ENCODE measurements at places on chromosomes 4 and X. TPM values are rescaled to one million over a fixed set of nuclear protein-coding genes. Genes with fewer than 3 reads are reported as not detected.

NWD2 gene
- polyA plus RNA-seq = not detected

DNA sequence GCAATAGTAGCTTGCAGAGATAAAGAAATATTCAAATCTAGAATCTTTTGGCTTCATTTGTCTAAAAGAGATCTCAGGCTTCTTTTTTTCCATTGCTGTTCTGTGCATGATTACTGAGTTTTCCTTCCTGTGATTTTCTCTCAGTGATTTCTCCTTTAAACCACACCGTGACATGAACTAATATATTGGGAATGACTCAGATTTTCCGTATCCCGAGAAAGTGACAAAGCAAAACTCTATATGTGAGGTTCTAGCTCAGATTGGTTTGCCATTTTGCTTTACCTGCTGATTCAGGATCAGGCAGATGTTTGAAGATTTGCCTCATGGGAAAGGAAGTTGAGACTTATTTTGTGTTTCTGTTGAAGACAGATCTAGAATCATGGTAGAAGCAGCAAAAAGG lies 59.4 kb downstream of the MTHFD2L start:
- H3K27me3 ChIP-seq = no peaks in the 10 kb centered on the region
- no peak overlapping the region for H3K27ac ChIP-seq
- DNase-seq = no peak
- H3K4me3 ChIP-seq = no peak overlapping the region
- H3K36me3 ChIP-seq = no peaks in the 10 kb centered on the region

- no peak overlapping the region for H3K27ac ChIP-seq
- H3K36me3 ChIP-seq = no peaks in the 10 kb centered on the region
- no peak overlapping the region for H3K4me3 ChIP-seq
- H3K4me1 ChIP-seq = no peaks in the 10 kb centered on the region
- DNase-seq = no peak
- H3K27me3 ChIP-seq = no peaks in the 10 kb centered on the region
These were observed 127.9 kb upstream of the PPP3CA start for GRCh38 chr4:101475246-101475645.

TRMT44 gene
- 4.3 TPM for polyA plus RNA-seq

AWAT2 gene
- polyA plus RNA-seq = not detected

- DNase-seq = no peak
- H3K4me1 ChIP-seq = no peaks in the 10 kb centered on the region
- H3K27ac ChIP-seq = no peak overlapping the region
- H3K4me3 ChIP-seq = no peak overlapping the region
These were observed 25.2 kb downstream of the PI4K2B start for GRCh38 chr4:25258980-25259578.

DNA sequence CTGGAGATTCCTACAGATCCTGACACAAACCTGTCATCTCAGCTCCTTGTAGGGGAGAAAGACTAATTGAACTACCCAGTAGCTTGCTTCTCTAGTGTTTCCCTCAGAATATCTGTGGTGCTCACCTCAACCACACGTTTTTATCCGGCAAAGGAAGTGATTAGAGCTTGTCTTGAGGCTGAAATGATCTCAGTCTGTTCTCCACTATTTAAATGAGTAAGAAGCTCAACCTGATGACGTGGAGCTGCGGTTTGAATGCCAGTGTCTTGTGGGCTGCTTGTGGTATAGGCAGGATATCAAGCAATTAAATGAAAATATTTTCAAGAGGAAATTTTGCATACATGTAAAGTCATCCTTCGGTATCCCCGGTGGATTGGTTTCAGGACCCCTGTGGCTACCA lies 270.2 kb downstream of the TLL1 start:
- H3K4me1 ChIP-seq = no peaks in the 10 kb centered on the region
- H3K4me3 ChIP-seq = no peak overlapping the region
- H3K36me3 ChIP-seq = no peaks in the 10 kb centered on the region
- H3K27me3 ChIP-seq = no peaks in the 10 kb centered on the region
- no peak overlapping the region for H3K27ac ChIP-seq
- peak; percentile 20 for DNase-seq

DNA sequence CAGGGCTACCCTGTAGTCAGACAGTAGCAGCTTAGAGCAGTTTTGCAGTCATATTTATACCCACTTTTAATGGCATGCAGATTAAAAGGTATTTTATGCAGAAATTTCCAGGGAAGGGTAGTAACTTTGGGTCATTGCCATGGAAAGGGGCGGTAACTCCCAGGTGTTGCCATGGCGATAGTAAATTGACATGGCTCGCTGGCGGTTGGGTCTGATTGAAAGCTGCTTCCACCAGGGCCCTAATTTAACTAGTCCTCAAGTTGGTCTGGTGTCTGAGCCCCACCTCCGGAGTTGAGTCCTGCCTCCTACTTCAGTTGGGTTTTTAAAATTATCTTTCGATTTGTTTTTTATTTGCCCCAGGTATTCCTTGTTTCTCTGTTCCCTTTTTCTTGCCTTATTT lies 70.1 kb downstream of the NAA11 start:
- H3K27ac ChIP-seq = no peak overlapping the region
- no peak for DNase-seq
- no peak overlapping the region for H3K4me3 ChIP-seq
- H3K36me3 ChIP-seq = no peaks in the 10 kb centered on the region

SPANXA1 gene
- polyA plus RNA-seq = not detected

DNA sequence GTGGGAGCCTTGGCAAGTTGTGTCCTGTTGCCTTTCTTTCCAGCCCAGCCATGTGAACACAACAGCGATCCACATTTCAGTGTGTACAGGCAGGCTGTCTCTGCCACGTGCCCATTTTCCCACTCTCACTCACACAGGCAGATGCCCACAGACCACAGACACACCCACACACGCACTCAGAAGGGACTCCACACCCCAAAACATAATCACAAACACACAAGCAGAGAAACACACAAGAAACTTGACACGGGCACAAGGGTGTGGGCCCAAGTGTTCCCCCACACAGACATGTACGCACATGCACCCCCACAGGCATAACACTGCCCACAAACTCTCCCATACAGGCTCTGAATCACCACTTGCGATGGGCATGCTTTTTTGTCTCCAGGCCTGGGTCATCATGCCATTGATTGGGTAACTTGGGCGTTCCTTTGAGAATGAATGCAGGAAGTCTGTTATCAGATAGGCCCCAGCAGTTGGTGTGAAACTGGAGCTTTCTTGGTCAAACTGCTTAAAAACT lies 84.3 kb downstream of the NBDY start:
- H3K36me3 ChIP-seq = no peaks in the 10 kb centered on the region
- peak; percentile 70 for DNase-seq
- peaks cover 33% of the 10 kb centered on the region for H3K4me1 ChIP-seq
- H3K4me3 ChIP-seq = no peak overlapping the region
- H3K27ac ChIP-seq = peak overlapping the region; percentile 75
- no peaks in the 10 kb centered on the region for H3K27me3 ChIP-seq

NUDT10 gene
- polyA plus RNA-seq = not detected

DNA sequence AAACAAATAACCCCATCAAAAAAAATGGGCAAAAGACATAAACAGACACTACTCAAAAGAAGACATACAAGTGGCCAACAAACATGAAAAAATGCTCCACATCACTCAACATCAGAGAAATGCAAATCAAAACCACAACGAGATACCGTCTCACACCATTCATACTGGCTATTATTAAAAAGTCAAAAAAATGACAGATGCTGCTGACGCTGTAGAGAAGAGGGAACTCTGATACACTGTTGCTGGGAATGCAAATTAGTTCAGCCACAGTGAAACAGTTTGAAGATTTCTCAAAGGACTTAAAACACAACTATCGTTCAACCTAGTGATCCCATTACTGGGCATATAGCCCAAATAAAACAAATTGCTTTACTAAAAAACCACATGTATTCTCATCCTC lies 671.2 kb upstream of the FTHL17 start:
- H3K4me3 ChIP-seq = no peak overlapping the region
- no peaks in the 10 kb centered on the region for H3K36me3 ChIP-seq
- H3K4me1 ChIP-seq = no peaks in the 10 kb centered on the region

DNA sequence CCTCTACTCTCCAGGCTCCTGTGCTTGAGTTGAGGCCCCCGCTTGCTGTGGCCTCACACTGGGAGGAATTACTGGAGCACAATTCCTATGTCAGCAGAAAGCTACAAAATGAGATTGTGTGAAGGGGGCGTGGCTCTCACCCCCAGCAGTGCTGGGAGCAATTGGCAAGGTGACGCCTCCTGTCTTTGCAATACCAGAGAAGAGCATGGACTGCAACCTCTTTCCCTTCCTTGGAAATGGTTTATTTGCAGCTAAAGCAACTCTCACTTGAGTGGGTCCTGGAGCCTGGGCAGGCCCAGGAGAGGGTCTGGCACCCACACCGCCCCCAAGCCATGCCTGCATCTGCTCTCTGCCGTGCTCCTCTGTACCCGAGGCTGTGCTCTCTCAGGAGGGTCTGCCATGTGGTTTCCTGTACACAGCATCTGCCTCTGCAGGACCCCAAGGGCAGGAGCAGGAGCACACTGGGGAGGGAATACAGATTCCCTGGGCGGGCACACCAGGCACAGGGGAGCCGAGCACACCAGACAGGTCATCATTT lies 32.9 kb upstream of the HGFAC start:
- no peak for DNase-seq
- H3K27ac ChIP-seq = no peak overlapping the region
- H3K4me1 ChIP-seq = no peaks in the 10 kb centered on the region
- H3K4me3 ChIP-seq = no peak overlapping the region
- H3K36me3 ChIP-seq = no peaks in the 10 kb centered on the region
- H3K27me3 ChIP-seq = no peaks in the 10 kb centered on the region

DNA sequence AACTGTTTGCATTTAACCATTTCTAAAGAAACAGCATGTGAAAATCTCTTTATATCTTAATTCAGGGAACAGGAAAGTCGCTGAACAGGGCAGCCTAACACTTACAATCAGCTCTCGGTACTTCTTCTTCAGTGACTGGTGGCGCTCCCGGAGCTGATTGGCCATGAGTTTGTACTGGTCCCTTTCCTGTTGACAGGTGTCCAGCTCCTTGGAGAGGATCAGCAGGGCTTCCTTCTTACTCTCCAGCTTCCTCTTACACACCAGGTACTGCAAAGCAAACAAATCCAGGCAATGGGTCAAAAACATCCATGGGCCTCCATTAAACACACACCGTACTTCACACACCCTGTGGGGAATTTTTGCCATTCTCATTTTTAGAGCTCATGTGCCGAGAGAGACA lies 36.4 kb downstream of the CCDC149 start:
- DNase-seq = no peak
- no peak overlapping the region for H3K4me3 ChIP-seq
- no peaks in the 10 kb centered on the region for H3K27me3 ChIP-seq
- H3K4me1 ChIP-seq = no peaks in the 10 kb centered on the region

PABPC4L gene
- polyA plus RNA-seq = not detected

DNA sequence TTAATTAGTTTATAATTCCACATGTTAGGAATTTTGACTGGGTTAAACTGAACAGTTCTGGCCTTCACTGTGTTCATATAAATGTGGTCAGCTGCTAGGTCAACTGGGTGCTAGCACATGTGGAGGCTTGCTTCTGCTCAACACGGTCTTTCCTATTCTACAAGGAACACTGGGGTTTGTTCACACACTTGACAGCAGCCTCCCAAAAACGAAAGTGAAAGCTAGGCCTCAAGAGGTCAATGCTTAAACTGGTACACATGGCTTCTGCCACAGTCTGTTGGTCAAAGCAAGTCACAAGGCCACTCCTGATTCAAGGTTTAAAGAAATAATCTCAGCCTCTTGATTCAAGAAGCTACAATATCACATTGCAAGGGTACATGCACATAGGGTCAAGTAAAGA lies 126.5 kb downstream of the QDPR start:
- H3K27ac ChIP-seq = no peak overlapping the region
- no peaks in the 10 kb centered on the region for H3K36me3 ChIP-seq
- H3K4me3 ChIP-seq = no peak overlapping the region
- H3K27me3 ChIP-seq = no peaks in the 10 kb centered on the region
- H3K4me1 ChIP-seq = peaks cover 11% of the 10 kb centered on the region
- peak; percentile 17 for DNase-seq

DNA sequence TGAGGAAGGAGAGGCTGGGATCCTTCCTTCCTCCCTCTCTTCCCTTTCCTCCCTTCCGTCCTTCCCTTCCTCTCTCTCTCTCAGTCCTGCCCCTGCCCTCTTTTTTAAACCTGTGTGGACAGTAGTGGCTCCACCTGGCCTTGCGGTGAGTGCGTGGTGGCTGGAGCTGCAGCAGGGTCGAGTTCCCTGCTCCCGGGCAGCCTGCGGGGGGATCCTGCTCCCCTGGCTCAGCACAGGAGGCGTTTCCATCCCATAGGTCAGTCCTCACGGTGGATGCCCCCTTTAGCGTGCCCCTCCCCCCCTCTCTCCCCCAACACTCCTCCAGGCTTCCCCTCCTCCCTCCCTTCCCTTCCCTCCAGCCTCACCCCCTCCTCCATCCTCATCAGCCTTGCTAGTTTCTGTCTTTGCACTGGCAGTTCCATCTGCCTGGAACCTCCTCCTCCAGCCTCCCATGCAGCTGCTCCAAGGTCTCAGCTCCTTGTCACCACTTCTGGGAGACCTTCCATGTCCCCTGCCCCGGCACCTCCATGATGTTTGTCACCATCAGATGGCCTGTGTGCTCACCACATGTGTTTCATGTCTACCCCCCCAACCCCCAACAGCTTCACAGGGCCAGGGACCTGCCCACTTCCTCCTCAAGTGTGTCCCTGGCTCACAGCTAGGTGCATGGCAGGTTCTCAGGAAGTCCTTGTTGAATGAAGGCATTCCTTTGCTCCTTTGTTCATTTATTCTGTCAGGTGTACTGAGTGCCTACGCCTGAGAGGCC lies 68.4 kb downstream of the PSAPL1 start:
- no peak overlapping the region for H3K27ac ChIP-seq
- no peaks in the 10 kb centered on the region for H3K4me1 ChIP-seq
- no peaks in the 10 kb centered on the region for H3K36me3 ChIP-seq
- no peaks in the 10 kb centered on the region for H3K27me3 ChIP-seq
- no peak overlapping the region for H3K4me3 ChIP-seq
- no peak for DNase-seq

TCEAL6 gene
- polyA plus RNA-seq = not detected

DNA sequence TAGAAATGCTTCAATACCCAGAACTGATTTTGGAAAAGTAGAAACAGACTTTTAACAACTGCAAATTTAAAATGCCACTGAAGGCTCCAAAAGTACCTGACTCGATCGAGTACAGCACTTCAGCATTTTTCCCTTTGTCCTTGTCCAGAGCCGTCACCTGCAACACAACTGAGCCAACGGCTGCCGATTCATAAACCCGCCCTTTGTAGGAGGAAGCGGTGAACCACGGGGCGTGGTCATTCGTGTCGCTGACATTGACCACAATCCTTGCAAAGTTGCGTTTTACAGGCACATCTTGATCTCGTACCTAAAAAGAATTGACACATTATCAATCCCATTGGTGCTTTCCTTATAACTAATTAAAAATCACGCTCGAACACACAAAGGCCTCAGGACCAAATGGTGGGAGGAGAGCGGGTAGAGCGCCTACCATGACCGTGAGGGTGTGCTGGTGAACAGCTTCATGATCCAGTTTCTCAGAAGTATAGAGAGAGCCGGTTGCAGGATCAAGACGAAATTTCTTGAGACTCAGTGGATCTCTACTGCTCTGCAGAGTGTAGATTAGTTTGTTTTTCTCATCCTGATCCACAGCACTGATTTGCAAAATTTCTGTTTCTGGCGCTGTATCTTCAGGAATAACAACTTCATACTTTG lies 72.8 kb upstream of the MTNR1A start:
- no peak overlapping the region for H3K27ac ChIP-seq
- DNase-seq = no peak
- no peaks in the 10 kb centered on the region for H3K36me3 ChIP-seq
- no peak overlapping the region for H3K4me3 ChIP-seq
